GM23248 (cell line): ENCODE measurements at places on chromosomes 4 and X. TPM values are rescaled to one million over a fixed set of nuclear protein-coding genes. Genes with fewer than 3 reads are reported as not detected.

GRCh38 chr4:75180790-75181776 is 248.2 kb downstream of the PARM1 start:
- H3K27ac ChIP-seq: no peak overlapping the region
- no peaks in the 10 kb centered on the region for H3K36me3 ChIP-seq
- no peaks in the 10 kb centered on the region for H3K4me1 ChIP-seq
- DNase-seq: peak; percentile 48

GRCh38 chr4:174437324-174437723 is 85.0 kb downstream of the HPGD start:
- peak; percentile 73 for DNase-seq
- H3K27ac ChIP-seq: no peak overlapping the region
- no peaks in the 10 kb centered on the region for H3K36me3 ChIP-seq
- H3K4me1 ChIP-seq: peaks cover 14% of the 10 kb centered on the region; the same call in 1 of the 2 replicates

DNA sequence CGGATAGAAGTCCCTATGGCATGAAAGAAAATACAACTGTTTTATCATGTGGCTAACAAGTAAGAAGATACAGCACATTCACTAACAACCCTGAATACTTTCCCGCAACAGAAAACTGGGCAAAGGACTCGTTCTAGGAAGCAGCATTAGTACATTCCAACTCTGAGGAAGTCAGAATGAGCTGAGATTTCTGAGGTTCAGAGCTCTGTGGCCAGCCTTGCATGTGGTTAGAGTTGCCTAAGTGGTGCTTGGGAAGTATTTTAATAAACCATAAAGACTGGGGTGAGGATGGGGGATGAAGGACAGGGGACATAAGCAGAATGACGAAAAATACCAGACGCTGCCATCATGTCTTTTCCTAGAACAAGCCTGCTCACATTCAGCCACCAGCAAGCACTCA is 82.2 kb downstream of the EFHC2 start:
- no peak for DNase-seq
- H3K27ac ChIP-seq: no peak overlapping the region
- H3K4me3 ChIP-seq: no peak overlapping the region
- no peaks in the 10 kb centered on the region for H3K36me3 ChIP-seq
- H3K4me1 ChIP-seq: no peaks in the 10 kb centered on the region

DNA sequence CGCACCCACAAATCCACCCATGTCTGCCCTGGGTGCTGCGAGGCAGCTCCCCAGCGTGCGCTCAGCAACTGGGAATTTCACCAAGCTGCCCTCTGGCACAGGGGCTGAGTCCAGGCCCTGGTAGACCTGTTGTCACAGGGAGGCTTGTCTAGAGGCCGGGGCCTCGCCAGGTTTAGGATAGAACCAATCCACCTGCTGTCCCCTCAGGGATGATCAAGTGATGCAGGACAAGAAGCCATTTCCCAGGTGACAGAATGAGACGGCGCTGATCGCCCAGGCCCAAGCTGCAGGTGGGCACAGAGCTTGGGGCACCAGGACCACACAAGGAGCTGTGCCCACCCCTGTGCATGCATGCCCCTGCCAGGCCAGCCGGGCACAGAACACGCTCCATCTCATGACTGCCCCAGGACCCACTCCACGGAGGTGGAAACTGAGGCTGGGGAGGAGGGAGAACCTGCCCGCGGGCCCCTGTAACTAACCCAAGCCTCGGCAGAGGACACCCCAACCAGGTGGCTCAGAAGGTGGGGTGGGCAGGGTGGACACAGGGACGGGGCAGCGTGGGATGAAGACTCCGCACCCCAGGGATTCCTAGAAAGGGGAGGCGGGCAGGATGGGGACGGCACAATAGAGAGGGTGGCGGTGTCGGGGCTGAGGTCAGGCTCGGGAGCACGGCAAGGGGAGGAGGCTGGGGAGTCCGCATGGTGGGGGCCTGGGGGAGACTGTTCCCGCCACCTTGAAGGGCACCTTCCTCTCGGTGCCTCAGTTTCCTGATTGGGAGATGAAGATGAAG is 78.0 kb downstream of the ZFYVE28 start:
- H3K27me3 ChIP-seq: no peaks in the 10 kb centered on the region
- no peak overlapping the region for H3K4me3 ChIP-seq
- no peak overlapping the region for H3K27ac ChIP-seq
- H3K4me1 ChIP-seq: no peaks in the 10 kb centered on the region
- DNase-seq: no peak

DNA sequence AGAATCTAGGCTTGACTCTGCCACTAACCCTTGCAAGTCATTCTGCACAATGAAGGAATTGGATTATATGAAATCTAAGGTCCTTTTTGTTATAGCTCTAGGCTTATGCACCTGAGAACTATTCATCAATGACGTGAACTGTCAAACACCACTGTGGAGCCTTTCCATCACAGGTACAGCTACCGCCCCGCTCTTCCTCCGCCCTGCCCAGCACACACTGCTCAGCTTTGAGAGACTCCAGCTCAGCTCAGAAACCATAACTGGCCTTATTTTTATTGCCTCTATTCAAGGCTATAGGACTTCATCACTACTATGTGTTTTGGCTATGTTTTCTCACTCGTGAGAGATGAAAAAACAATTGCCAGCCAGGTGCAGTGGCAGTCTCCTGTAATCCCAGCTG is 88.2 kb upstream of the RPL34 start:
- H3K4me3 ChIP-seq: no peak overlapping the region
- no peaks in the 10 kb centered on the region for H3K4me1 ChIP-seq
- peaks cover 16% of the 10 kb centered on the region; the same call in 1 of the 2 replicates for H3K27me3 ChIP-seq
- H3K27ac ChIP-seq: no peak overlapping the region
- DNase-seq: no peak
- H3K36me3 ChIP-seq: no peaks in the 10 kb centered on the region

DNA sequence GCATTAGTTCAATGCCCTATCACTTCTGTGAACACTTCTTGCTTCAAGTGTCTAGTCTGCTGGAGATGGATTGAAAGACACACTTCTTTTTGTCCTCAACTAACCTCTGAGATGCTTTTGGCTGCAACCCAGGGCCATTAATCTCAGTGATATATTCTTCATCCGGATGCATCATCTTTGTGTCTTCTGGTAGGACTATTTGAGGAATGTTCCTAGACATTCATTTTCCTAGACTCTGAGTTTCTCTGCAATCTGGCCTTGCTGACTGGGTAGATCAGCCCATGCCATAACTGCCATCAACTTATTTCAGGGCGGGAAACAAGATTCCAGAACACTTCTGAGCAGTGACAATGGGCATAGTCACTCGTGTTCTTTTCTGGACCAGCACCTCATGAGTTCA is 329.4 kb downstream of the PDGFC start:
- H3K36me3 ChIP-seq: no peaks in the 10 kb centered on the region
- H3K4me3 ChIP-seq: no peak overlapping the region
- no peak overlapping the region for H3K27ac ChIP-seq
- H3K4me1 ChIP-seq: peaks cover 20% of the 10 kb centered on the region
- H3K27me3 ChIP-seq: no peaks in the 10 kb centered on the region

DNA sequence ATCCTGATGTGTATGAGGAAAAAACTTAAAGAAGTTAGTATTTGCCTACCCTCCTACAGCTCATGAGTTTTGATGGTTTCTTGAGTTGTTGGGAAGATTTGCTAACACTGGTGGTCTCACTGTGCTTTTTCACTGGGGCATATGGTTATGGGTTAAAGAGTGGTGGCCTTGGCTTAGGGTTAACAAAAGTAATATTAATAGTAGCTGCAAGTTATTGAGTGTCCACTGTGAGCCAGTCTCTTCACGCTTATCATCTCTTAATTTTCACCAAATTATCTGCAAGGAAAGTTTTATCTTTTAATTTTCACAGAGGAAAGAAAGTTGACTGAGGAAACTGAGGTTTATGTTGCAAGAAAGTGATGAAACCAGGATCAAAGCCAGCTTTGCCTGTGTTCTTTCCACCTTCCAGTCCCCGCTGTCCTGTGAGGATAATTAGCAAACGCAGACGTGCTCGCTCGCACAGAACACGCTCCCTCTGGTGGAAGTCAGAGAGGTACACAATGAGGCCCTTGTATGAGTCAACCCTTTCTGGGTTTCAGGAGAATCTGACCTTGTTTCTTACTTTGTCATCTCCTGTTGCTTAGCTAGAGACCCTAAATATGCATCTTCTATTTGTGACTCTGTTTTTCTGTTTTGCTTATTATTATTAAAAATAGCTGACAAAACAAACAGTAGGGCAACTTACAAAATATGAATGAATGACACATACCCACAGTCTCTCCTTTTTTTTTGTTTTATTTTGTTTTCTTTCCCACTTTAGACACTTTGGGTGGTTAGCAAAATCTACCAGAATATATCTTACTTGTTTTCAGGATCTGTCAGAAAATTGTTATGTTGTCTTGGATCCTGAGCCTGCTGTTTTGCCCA is 94.3 kb downstream of the DDIT4L start:
- no peaks in the 10 kb centered on the region for H3K36me3 ChIP-seq
- H3K4me1 ChIP-seq: peaks cover 16% of the 10 kb centered on the region
- H3K4me3 ChIP-seq: peak overlapping the region; percentile 47; the same call in 1 of the 2 replicates

DNA sequence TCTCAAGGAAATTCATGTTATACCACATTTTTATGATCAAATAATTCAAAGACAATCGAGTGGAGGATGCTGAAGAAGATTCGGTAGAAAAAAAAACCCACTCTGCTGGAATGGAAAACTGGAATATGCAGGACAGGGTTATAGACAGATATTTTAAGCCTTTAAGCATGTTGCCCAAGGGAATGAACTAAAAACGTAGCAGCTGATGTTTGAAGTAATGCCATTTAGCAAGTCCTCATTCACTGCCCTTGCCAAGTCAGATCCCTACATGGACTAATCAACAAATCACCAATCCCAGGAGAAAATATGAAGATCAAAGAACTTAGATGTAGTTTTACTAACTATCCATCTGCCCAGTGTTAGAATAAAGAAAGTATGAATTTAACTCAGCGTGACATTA is 75.6 kb upstream of the ETNPPL start:
- no peaks in the 10 kb centered on the region for H3K36me3 ChIP-seq
- no peaks in the 10 kb centered on the region for H3K27me3 ChIP-seq
- no peak overlapping the region for H3K27ac ChIP-seq
- no peak overlapping the region for H3K4me3 ChIP-seq

- no peaks in the 10 kb centered on the region for H3K27me3 ChIP-seq
- no peaks in the 10 kb centered on the region; the same call in 1 of the 2 replicates for H3K36me3 ChIP-seq
- no peak overlapping the region for H3K27ac ChIP-seq
- H3K4me1 ChIP-seq: peaks cover 17% of the 10 kb centered on the region
- no peak overlapping the region for H3K4me3 ChIP-seq
Observed at GRCh38 chr4:727576-727975, 21.9 kb downstream of the PCGF3 start.

- no peaks in the 10 kb centered on the region for H3K36me3 ChIP-seq
- H3K4me3 ChIP-seq: no peak overlapping the region
- H3K27me3 ChIP-seq: no peaks in the 10 kb centered on the region
- H3K4me1 ChIP-seq: peaks cover 12% of the 10 kb centered on the region; the same call in 1 of the 2 replicates
- DNase-seq: no peak
Observed at GRCh38 chrX:47577424-47577823, 4.8 kb upstream of the TIMP1 start.

- no peaks in the 10 kb centered on the region for H3K36me3 ChIP-seq
- no peaks in the 10 kb centered on the region for H3K4me1 ChIP-seq
- peak; percentile 57 for DNase-seq
- no peak overlapping the region for H3K27ac ChIP-seq
Observed at GRCh38 chr4:147707892-147708672, 23.8 kb upstream of the ARHGAP10 start.

DNA sequence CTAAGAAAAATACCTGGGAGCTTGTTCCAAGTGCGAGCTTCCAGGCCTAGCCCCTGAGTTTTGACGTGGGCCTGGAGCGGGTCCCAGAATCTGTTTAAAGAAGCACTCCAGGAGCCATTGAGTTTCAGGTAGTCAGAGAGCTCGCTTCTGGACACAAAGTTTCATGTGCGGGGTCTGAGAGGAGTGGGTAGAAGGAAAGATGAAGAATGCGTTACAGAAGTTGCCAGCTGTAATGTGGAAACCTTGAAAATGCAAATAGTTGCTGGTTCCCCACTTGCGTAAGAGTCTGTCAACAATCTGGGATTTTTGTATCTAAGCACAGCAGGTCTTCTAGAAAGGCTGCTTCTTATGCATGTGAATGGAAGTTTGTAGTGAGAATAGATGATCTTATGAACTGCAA is 77.5 kb upstream of the CLCN4 start:
- no peaks in the 10 kb centered on the region for H3K36me3 ChIP-seq
- no peaks in the 10 kb centered on the region; the same call in 1 of the 2 replicates for H3K4me1 ChIP-seq
- no peak overlapping the region for H3K4me3 ChIP-seq
- H3K27me3 ChIP-seq: no peaks in the 10 kb centered on the region

DNA sequence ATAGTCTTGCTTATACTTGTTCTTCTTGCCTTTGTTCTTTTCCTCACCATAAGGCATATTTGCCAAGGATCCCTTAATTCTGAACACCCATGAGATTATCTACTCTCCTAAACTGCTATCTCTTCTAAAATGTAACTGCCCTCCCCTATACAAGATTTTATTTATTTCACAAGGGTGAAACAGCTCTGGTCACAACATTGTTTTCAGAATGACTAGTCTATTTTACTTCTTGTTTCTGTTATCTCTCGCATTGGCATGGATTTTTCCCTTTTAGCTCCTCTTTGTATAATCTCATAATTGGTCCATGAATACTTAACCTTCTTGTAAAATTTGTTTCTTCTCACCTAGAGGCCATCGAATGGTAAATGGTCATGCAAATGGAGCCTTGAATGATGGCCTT is 17.2 kb upstream of the COL25A1 start:
- H3K4me1 ChIP-seq: no peaks in the 10 kb centered on the region
- no peak overlapping the region for H3K27ac ChIP-seq
- DNase-seq: no peak
- H3K36me3 ChIP-seq: no peaks in the 10 kb centered on the region
- H3K27me3 ChIP-seq: no peaks in the 10 kb centered on the region; the same call in 1 of the 2 replicates

DNA sequence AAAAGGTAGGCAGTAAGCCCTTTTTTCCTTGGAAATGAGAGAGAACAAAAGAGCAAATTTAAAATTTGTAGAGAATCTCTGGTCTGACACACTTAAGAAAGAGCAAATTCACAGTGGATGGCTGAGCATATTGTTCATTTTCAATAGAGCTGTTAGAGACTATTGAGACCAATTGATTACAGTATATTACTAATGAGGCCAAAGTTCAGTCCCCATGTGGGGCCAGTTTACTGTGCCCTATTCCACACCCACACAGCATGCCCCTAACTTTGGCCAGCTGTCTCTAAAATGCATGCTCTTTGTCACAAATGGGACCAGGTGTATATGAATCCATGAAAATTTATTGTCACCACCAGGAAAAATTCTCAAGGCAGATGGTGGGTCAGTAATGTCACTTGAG is 470.5 kb downstream of the PCDH7 start:
- no peak overlapping the region for H3K27ac ChIP-seq
- H3K4me1 ChIP-seq: no peaks in the 10 kb centered on the region
- no peak overlapping the region for H3K4me3 ChIP-seq
- DNase-seq: no peak
- no peaks in the 10 kb centered on the region for H3K27me3 ChIP-seq
- H3K36me3 ChIP-seq: no peaks in the 10 kb centered on the region

The SASH3 gene
- 0.06 and 0.27 TPM in 2 replicates for polyA plus RNA-seq

The NEIL3 gene
- 3.2 and 3.7 TPM in 2 replicates for polyA plus RNA-seq

The MSANTD1 gene
- polyA plus RNA-seq: 0.08 TPM in 1 of 2 replicates, not detected in the other

The IRS4 gene
- polyA plus RNA-seq: not detected in 2 replicates

The TENM3 gene
- polyA plus RNA-seq: 0.83 and 1.0 TPM in 2 replicates
